ENCODE measurements at places on chromosomes 7 and 10.

- no peak for DNase-seq
Observed at GRCh38 chr10:57168611-57169240, 807.7 kb upstream of the ZWINT start.

- DNase-seq: no peak
Observed at GRCh38 chr10:111338035-111338434, 261.2 kb downstream of the ADRA2A start.

DNA sequence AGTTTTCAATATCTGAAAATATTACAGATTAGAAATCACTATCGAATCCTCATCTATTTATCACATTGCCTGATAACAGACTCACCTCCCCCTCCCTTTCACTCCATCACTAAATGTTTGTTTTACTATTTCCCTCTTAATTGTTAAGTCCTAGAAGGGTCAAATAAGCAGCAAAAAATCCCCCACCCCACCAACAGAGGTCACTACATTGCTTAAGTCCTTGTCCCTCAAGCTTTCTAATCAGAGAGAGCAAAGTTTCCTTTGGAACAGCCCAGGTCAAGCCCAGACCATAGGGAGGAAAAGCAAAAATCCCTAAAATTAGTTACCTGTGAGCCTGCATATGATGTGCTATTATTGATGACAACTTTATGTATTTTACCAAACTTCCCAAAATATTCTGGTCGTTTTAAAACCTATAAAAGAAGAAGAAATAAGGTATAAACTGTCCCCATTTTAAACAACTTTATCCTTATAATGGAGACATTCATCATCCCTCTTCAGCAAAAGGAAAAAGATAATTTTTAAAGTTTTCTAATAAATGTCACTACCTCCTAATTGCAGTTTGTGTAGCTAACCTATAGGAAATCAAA is 95.0 kb downstream of the CNOT4 start:
- peak; percentile 61 for DNase-seq

- DNase-seq: peak; percentile 54
Observed at GRCh38 chr10:31808258-31809218, 120.1 kb downstream of the ARHGAP12 start.

GRCh38 chr7:116548506-116548905 is 23.7 kb downstream of the CAV1 start:
- no peak for DNase-seq

- no peak for DNase-seq
Observed at GRCh38 chr10:129045599-129045998, 421.4 kb upstream of the MGMT start.

DNA sequence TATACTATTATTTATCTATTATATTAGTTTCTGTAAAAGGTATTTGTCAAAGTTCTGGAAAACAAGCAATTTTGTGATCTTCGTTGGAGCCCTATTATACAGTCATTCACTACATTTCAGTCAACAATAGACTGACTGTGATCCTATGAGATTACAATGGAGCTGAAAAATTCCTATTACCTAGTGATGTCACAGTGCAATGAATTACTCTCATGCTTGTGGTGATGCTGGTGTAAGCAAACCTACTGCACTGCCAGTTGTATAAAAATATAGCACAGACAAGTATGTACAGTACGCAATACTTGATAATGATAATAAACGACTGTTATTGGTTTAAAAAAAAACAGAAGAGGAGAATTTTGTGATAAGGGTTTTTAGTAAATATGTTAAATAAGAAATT is 21.4 kb downstream of the OR6V1 start:
- DNase-seq: no peak

DNA sequence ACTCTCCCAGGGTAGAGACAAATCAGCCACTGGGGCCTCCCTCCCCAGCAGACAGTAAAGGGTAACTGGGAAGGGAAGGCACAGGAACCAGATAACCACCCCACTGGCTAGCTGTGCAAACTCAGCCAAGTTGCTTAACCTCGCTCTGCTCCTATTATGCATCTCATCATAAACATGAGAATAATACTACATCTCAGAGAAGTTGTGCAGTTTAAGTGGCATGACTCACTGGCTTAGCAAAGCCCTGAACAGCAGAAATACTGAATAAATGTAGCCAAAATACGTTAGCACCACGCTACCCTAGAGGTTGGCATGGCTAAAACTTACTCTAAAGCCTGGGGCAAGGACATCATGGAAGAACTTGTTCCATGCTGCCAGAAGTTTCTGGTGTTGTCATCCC is 128.1 kb upstream of the ANK3 start:
- DNase-seq: no peak

GRCh38 chr7:90222811-90223725 is 11.5 kb downstream of the STEAP2 start:
- no peak for DNase-seq

- DNase-seq: no peak
Observed at GRCh38 chr7:51246258-51247245, 70.1 kb downstream of the COBL start.

DNA sequence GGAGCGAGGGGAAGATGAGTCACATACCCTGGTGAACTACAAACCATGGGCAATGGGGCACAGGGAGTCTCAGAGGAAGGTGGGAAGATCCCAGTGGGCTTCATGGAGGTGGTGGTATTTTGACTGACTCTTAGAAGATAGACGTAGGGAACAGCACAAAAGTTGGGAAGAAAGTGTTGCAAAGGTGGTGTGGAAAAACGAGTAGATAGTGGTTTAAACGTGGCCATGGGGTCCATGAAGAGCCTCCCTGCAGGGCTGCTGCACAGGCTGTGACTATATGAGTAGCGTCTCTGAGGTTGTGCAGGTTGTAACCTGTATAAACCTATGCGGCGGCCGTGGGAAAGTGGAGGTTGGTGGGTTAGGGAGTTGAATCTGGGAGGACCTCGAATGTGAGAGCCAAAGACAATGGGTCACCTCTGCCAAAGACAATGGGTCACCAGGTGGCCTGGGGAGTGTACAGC is 13.8 kb downstream of the LZTS2 start:
- no peak for DNase-seq

DNA sequence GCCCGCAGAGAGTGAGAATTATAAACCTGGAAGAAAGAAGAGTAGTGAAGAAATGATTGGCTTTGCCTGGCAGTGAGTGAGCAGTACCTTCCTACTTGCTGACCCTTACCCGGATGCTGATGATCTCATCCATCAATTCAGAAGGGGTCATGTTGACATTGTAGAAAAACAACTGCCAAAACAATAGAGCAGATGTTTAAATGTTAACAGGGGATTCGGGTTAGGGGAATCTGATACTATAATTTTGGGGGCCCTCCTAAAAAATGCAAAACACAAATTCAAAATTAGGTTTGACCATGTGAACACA is 78.1 kb downstream of the MYOF start:
- no peak for DNase-seq

DNA sequence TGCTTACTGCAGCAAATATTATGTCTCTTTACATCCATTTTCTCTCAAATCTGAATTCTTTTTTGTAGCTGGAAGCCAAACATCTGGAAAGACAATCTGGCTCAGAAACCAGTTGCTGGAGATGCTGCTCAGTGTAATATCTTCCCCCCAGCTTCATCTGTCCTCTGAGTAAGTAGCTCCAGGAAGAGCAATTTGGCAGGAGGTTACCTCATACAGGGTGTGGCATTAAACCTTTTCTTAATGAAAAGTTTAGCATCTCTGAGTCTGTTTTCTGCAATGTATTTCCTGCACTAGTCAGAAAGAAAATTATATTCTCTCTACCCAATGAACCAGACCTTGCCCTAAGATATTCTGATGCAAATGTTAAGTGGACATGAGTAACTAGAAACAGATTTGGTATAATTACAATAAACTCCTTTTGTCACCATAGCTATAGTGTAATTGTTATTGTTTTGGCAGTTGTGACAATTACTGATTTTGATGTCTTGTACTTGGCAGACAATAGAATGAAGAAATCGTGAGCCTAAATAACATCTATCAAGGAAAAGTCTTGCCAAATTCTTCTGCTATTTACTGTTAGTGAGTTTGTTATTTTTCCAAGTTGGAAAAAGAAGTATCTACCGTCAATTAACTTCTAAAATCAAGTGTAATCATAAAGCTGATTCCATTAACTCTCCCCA is 123.3 kb downstream of the WDFY4 start:
- DNase-seq: no peak

- DNase-seq: no peak
Observed at GRCh38 chr7:34133983-34134782, 228.8 kb downstream of the BMPER start.

DNA sequence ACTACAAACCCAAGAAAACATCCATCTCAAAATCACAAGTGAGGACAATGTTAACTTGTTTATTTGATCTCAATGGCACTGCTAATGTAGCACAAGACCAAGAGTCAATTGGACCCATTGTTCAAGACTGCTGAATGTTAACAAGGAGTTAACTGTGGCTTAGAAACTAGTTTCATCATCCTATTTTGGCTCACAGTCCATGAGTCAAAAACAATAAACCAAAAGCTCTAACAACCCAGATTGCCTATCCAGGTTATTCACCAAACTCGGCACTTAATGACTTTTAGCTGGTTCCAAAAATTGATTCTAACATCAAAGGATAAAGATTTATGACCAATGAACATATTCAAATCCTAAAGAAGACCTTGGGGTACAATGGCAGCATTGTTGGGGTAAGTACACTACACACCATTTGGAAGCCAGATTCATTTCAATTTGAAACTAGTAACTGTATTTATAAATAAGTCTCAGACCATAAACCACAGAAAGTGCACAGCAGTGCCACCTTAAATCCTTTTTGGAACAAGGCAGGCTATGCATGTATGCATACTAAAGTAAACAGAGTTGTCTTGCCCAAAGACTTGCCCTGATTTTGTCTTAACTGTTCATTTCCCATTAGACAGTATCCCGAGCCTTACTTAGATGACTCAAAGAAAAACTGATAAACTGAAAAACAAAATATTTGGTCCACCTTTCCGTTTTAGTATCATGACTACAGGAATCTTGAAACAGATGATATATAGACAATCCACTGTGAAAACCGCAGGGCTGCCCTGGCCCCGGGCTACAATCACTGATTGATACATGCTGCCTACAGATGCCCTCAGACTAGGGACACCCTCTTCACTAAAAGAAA is 84.5 kb downstream of the SRPK2 start:
- no peak for DNase-seq

DNA sequence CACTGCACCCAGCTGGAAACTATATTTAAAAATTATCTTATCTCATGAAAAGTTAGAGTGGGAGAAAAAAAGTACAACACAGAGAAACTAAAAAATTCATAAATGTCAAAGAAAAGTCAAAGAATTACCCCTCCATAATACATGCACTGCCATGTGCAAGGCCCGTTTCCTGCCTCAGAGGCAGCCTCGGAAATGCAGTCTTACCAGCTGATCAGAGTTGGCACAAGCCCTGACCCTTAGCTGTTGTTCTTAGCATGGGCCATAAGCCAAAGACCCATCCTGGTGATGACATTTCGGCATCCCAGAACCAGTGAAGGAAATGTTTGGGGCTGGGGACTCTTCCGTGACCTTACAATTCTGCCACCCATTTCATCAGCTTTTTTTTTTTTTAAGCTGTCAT is 21.6 kb downstream of the RBM48 start:
- no peak for DNase-seq

GRCh38 chr10:63716016-63716580 is 194.9 kb downstream of the REEP3 start:
- no peak for DNase-seq

DNA sequence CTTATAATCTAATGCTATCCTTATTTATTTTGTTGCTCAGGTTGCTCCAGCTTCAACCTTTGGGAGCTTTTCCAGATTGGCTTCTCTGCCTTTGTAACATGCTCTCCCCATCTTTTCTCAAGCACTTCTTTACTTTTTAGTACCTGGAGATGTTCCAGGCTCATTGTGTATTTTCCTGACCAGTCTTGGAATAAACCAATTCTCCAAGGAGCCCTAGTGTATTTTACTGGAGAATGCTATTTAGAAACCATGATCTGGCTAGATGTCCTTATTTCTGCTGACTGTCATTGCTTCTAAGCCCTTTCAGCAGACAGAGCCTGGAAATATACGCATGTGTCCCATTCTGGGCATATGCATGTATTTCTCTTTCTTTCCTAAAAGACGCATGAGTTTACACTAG is 95.7 kb downstream of the EMX2 start:
- DNase-seq: no peak

DNA sequence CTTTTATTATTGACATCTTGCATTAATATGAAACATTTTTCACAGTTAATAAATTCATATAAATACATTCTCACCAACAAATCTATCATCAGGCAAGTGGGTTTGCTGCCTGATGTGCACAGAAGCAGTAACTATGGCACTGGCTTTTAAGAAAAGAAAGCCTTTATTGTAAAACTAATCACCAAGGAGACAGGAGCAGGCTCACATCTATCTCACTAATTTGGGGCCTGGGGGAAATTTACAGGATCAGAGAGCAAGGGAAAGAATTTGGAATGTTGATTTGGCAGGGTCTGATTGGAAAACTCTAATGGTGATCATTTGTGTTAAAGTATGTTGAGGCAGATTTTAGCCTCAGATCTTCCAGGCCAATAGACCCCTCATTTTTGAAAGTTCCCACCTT is 605.7 kb downstream of the POM121L12 start:
- no peak for DNase-seq

- DNase-seq: no peak
Observed at GRCh38 chr10:73581918-73582317, 9.2 kb downstream of the USP54 start.

DNA sequence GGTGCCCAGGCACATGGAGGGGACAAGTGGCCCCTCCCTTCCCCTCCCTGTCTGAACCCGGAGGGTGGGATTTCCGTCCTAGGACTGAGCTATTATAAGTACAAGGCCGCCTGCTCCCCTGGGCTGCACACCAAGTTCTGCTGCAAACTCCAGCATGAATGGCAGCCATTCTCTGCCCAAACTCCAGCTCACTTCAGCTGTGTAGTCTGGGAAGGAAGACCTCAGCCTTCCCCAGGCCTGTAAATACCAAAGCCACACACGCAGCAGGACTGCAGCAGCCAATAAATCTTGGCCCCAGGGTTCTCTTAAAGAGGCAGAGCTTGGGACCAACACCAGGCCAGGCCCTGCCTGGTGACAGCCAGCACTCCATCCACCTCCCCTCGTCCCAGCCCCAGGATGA is 291.3 kb upstream of the ZMIZ1 start:
- DNase-seq: no peak

- no peak for DNase-seq
Observed at GRCh38 chr10:10730471-10731043, 287.1 kb upstream of the CELF2 start.

DNA sequence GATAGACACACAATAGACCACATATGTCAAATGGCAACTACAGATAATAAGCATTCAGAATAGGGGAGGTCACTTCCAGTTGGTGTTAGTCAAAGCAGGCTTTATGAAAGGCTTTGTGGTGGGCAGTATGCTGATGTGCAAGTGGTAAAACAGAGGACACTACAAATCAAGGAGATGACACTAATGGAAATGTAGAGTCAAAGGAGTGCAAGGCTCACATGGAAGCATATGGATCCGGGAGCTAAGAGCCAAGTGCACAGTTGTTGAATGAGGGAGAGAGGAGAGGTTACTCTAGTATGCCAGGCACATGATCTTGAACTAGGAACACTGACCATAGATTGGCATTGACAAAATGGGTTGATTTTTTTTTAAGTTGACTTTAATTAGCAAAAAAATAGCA is 62.7 kb downstream of the GRM3 start:
- no peak for DNase-seq
